ENCODE measurements at places on chromosomes 7 and 10.

- DNase-seq, result no peak
Measured at GRCh38 chr7:81187753-81188152, 268.9 kb upstream of the SEMA3C start.

- no peak for DNase-seq
Measured at GRCh38 chr7:67900456-67900855, 903.8 kb downstream of the TYW1 start.

DNA sequence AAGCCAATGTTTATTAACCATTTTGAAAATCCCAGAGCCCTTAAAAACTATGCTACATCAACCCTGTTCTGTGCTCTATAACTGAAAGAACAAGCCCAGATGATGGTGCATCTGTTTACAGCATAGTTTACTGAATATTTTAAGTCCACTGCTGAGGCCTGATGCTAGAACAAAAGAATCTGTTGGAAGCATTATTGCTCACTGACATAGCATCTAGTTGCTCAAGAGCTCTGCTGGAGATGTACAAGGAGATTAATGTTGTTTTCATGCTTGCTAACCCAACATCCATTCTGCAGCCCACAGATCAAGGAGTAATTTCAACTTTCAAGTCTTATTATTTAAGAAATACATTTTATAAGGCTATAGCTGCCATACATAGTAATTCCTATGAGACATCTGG lies 181.3 kb upstream of the FEZF1 start:
- DNase-seq, result no peak

DNA sequence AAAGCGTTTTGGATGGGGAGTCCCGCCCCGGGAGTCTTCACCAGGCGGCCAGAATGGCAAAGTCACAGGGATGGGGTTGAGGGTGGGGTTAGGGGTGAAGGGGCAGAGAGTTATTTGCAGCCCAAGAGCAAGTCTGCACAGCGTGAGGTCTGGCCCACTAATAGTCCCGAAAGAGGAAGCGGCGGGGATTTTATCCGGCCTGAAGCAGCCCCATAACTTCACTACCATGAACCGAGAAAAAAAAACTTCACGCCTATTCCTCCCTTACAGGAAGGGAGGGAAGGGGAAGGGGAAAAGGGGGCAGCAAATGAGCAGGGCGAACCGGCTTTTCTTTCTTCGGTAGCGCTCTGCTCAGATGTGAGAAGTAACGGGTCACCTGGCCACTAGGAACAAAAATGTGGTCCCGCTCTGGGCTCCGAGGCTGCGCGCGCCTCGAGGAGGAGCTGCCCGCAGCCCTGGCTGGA lies 712 bp downstream of the ITPRIP start:
- no peak for DNase-seq

GRCh38 chr10:60182691-60183090 lies 207.0 kb downstream of the ANK3 start:
- DNase-seq, result no peak

- no peak for DNase-seq
Measured at GRCh38 chr10:113228530-113228929, 278.5 kb downstream of the TCF7L2 start.

- peak; percentile 46 for DNase-seq
Measured at GRCh38 chr10:115830265-115830970, 442.6 kb downstream of the GFRA1 start.

DNA sequence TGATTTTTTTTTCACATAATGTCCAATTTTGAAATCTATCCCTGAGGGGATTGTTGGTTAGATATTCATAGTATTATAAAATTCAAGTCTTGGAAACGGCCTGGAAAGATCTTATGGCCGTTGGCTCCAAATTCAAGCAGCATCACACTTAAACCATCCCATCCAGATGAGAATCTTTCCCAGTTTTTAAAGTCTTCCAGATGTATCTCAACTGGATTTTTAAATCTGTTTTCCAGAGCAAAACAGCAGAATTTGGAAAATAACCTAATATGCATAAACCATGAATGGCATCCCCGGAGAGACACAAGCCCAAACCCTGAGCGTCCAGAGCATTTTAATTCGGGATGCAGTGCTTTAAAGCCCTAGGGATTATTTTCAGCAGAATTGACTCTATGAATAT lies 208.2 kb upstream of the PRKCQ start:
- no peak for DNase-seq

DNA sequence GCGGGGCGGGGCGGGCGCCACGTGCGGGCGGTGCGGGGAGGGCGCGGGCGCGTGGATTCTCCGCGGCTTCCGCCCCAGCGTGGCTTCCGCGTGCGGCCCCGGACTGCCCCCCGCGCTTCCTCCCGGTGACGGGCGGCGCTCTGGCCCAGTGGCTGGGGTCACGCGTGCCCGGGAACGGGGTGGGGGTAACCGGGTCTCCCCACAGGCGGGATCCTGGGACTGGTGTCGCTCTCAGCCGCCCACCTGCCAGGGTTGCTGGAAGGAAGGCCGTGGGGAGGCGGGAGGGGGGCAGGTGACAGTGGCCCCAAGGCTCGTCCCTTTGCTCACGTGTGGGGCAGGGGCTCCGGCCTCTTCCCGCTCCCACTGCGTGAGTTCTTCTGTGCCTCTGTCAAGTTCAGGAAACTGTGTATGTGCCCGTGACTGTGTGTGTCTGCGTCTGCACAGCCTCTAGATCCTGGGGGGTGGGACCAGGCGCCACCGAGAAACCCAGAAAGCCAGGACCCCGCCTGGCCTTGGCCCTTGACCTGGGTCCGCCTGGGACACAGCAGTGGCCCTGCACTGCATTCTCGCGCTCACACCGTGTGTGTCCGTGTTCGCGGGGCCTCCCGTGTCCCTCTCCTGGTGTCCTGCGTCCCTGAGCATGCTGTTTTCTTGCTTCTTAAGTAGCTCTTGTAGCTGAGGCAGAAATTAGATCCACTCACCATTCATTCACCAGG lies 919 bp downstream of the MAFK start:
- no peak for DNase-seq

DNA sequence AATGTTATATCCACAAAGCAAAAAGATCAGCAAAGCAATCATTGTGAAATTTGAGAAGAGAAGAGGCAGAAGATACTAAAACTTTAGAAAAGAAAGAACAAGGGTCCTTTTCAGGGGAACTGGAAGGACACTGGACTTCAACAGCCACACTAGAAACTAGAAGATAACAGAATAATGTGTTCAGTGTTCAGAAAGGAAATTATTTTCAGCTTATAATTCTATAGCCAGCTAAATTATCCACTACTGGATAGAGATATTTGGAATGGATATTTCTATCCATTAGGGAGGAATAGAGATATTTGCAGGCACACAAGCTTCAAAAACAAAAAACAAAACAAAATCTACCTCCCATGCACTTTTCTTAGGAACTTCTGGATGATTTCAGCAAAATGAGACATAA lies 12.8 kb downstream of the ANXA11 start:
- DNase-seq, result no peak

DNA sequence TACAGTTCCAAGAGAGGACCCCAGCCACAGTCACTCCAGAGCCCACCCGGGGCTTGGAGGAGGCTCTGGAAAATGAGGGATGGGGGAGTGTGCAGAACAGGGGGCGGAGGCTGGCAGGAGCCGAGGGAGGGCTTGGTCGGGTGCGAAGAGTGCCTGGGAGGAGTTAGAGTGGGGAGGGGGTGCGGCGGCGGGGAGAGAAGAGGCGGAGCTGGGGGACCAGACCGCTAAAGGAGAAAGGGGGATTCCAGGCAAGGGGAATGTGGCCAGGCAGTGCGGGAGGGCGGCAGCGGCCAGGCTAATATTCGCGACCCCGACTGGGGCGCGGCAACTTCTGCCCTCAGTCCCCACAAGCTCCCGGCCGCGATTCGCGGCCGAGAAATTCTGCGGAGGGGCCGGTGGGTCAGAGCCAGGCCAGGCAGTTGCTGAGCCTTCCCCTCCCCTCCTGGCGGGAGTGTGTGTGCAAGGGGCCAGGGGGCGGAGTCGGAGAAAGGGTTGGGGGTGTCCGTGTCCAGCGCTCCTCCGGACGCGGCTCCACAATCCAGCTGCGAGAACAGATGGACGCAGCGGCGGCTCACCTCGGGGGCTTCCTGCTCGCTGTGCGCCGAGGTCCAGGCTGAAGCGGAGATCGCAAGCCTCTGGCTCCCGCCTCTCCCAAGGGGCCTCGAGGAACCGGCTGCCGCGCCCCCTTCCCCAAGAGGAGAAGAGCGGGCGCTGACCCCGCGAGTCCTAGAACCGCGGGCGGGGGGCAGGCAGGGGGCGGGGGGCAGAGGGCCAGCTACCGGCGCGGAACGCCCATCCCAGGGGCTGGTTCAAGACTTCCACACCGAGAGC lies 612 bp upstream of the SLC18A3 start:
- no peak for DNase-seq

- no peak for DNase-seq
Measured at GRCh38 chr10:71517298-71518169, 120.8 kb downstream of the CDH23 start.

GRCh38 chr7:120997882-120998474 lies 9.5 kb downstream of the CPED1 start:
- no peak for DNase-seq

- no peak for DNase-seq
Measured at GRCh38 chr10:27568196-27569175, 64.4 kb downstream of the RAB18 start.
